ENCODE measurements at places on chromosomes 11 and 22.

DNA sequence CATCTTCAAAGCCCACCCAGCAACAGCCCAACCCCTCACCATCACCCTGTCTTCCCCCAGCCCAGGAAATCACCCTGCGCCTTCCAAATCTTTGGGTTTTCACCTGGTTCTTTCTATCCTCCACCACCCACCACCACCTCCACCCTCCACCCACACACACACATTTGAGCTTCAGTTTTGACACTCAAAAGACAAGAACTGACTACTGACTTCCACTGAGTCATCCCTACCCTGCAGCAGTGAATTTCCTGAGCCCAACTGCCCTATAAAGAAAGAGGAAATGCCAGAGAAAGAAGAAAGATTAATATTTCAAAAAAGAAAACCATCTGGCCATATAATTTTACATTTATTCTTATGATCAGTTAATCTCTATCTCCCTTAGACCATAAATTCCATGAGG is 137.5 kb downstream of the CHST1 start:
- no peak for ATAC-seq

- ATAC-seq = peak; percentile 94
These were observed at the start of gene C22orf39 for GRCh38 chr22:19447330-19448075. TSS of gene C22orf39 (minus strand) at chr22:19447711. CDS start at chr22:19447688, 23 bp downstream.

DNA sequence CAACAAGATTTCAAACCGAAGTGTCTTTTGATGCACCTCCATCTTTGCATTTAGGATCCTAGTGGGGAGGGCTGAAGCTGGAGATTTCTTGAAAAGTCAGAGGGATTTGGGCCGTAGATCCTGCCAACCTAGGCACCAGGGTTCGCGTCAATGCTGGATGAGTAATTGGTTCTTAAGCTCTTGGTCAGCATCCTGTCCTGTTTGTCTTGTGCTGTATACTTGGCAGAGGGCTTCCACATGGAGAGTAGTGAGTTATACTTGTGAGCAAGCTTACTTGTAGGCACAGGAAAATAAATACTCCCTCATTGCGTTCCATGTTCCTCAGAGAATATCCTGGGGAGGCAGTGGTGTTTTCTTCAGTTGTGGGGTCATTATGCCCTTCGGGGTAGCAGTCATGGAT is 12.6 kb downstream of the INSC start:
- no peak for ATAC-seq

GRCh38 chr11:9251311-9251710 is 13.8 kb downstream of the DENND5A start:
- ATAC-seq = no peak

- ATAC-seq = no peak
These were observed 46.8 kb upstream of the SPATA19 start for GRCh38 chr11:133892126-133892525.

- no peak for ATAC-seq
These were observed 5.4 kb downstream of the TANGO2 start for GRCh38 chr22:20026204-20026908.

DNA sequence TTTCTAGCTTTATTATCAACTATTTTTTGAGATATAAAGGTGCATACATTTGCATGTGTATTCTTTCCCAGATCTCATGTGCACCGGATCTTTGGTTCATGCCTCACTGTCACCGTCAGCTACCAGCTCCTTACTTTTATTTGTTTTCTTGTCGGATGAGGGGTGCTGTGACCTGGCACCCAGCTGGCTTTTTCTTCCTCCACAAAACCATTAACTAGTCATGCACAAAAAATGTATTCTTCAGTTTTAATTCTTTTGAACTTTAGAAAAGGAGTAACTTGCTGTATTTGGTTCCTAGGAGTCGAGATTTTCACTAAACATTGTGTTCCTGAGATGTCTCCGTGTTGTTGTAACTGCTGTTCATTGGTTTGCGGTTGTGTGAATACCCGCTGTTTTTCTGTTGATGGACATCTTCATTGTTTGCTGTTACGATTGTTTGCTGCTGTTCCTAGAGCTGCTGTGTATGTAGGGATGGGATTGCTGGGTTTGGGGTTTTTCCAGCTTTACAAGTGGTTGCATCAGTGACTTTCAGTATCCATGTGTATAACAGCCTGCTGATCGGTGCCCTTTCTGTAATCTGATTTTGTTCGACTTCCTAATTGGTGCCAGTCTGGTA is 39.4 kb downstream of the MOV10L1 start:
- no peak for ATAC-seq

- no peak for ATAC-seq
These were observed 4.2 kb upstream of the GRK2 start for GRCh38 chr11:67261946-67262681.

- ATAC-seq = no peak
These were observed 221.2 kb downstream of the MN1 start for GRCh38 chr22:27580311-27580897.

- peak; percentile 85 for ATAC-seq
These were observed 61.8 kb downstream of the SNX19 start for GRCh38 chr11:130854483-130854882.

GRCh38 chr11:104333977-104334376 is 170.0 kb upstream of the PDGFD start:
- no peak for ATAC-seq

GRCh38 chr11:7515447-7515886 is 1.7 kb downstream of the PPFIBP2 start:
- no peak for ATAC-seq

GRCh38 chr11:18731949-18732821 is 6.2 kb upstream of the IGSF22 start:
- ATAC-seq = peak; percentile 68

- no peak for ATAC-seq
These were observed 37.1 kb downstream of the MCM5 start for GRCh38 chr22:35437049-35437448.

DNA sequence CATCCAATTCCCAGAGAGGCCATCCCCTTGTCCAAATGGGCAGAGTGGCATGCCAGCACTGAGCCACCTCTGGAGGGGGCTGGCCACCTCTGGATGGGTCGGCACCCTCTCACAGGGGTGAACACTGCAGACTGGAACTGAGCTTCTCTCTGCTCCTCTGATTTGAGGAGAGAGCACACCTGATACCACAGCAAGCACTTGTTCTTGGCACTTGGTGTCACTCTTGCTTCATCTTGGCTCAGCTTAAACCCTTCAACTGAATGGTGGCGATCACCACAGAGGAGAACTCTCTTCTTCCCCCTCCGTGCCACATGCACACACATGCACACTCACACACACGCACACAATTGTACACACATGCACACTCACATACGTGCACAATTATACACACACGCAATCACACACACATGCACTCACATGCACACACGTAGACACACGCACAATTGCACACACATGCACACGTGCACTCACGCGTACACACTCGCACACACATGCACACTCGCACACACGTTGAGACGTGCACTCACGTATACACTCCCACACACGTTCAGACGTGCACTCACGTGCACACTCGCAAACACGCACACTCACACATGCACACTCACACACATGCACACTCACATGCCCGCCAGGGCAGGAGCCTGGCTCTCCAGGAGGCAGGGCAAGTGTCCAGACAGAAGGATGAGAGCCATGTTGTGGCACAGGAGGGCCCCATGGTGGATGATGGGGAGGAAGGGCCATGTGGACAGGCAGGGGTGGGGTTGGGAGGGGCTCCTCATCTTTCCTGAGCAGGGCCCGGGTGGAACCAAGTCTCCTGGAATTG is 23.4 kb downstream of the OVOL1 start:
- ATAC-seq = peak; percentile 56

DNA sequence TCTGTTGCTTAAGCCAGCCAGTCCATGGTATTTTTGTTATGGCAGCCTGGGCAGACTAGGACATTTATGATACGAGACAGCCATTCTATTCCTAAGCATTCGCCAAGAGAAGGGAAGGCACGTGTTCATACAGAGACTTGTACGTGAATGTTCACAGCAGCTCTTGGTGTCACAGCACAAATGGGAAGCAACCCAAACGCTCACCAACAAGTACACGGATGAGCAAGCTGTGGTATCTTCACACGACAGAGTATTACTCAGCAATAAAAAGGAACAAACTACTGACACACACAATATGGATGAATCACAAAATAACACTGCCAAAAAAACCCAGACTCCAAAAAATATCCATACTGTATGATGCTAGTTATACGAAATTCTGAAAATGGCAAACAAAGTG is 85.1 kb downstream of the PHF21B start:
- ATAC-seq = no peak

- ATAC-seq = no peak
These were observed 9.7 kb upstream of the GLB1L3 start for GRCh38 chr11:134266440-134266839.

DNA sequence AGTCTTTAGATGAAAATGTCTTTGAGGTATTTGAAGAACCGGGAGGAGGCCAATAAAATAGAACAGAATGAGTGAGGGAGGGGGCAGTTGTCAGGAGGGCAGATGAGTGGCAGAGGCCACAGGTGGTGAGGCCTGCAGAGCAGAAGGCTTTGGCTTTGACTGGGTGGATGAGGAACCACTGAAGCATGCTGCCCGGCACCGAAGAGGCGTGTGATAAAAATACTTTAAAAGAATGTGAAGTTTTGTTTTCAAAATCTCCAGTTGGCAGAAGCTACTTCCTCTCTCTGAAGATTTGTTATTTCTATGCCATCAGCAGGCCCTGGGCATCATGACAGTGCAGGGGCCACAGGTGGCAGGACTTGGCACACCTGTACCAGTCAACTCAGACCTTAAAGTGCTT is 6.3 kb downstream of the MS4A12 start:
- peak; percentile 98 for ATAC-seq

- no peak for ATAC-seq
These were observed 44.1 kb downstream of the MACROD1 start for GRCh38 chr11:64121663-64122410.

- ATAC-seq = no peak
These were observed 40.9 kb downstream of the NAV2 start for GRCh38 chr11:19753451-19754106.

- no peak for ATAC-seq
These were observed 18.6 kb downstream of the PICALM start for GRCh38 chr11:86050196-86050709.

DNA sequence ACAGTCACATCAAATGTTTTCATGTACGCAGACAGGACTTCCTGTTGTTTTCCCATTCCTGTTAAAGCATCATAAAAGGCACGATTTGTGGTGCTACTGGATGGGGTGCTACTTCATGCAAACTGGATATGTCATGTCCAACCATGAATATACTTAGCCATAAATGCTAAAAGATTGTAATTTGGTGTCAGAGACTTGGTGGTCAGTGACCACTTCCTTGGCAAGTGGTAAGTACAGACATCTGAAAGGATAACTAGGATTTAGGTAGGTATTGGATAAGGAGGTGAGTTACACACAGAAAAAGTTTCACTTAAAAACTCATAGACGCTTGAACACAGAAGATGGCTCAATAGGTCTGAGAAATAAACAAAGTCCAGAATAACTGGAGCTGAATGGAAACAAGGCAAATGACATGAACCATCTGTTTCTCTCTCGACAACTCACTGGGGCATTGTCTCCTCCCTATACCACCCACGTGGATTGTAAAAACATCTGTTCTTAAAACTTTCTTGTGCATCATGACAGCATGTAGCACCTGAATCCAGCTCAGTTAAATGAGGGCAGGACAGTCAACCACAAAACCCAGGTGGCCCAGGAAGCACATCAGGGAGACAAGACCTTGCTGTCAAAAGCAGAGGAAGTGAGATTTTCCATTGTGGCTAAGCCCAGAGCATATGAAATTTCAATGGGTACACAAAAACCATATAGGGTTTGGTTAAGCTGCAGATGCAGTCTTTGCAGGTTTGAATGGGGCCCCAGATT is 22.1 kb upstream of the IGLL5 start:
- peak; percentile 94 for ATAC-seq

GRCh38 chr11:71372693-71373657 is 75.2 kb downstream of the DHCR7 start:
- no peak for ATAC-seq

GRCh38 chr11:95764267-95764898 is 25.2 kb downstream of the FAM76B start:
- peak; percentile 79 for ATAC-seq

GRCh38 chr22:35561796-35562526 is 21.3 kb downstream of the RASD2 start:
- no peak for ATAC-seq

DNA sequence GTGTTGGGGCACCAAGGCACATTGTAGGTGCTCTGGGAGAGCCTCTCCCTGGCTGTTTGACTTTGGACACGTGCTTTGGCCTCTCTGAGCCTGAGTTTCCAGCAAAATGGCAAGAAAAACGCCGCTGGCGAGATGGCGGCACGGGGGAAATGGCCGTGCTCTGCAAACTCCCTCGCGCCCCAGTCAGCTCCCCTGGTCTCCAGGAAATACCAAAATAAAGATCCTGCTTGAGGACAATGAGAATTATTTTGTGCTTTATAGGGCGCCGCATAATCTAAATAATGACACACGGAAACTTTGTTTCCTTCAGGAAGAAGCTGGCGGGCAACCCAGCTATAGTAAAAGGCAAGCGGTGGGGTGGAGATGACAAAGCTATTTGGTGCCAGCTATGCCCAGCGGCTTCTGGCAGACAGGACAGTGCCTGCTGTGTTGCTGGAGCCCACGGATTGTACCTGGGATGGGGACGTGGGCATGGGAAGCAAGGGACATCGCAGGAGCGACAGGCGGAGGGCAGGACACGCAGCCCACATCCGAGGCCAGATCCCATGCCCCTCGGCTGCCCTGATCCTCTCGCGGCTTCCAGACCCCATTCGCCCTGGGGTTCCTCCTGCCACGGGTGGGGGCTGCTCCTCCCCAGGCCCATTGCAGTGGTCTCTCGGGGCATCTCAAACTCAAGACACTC is 26.3 kb upstream of the RFPL3 start:
- no peak for ATAC-seq

DNA sequence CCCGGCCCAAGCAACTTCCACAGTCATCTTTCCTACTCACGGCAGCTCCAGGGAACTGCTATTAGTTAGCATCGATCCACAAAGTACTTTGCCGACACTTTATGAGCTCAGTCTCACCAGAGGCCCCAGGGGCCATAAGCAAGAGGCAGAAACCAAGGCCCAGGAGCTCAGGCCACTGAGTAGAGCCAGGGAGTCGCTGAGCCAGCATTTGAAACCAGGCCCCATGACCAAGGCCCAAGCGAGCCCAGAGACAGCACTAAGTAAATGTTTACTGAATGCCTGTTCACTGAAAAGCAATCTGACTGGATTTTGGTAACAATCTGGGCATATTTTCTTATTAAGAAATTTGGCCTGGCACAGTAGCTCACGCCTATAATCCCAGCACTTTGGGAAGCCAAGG is 43.3 kb downstream of the ARRB1 start:
- no peak for ATAC-seq

GRCh38 chr11:19961225-19961624 is 199.1 kb downstream of the DBX1 start:
- no peak for ATAC-seq

- ATAC-seq = no peak
These were observed 140.8 kb downstream of the TBC1D22A start for GRCh38 chr22:46902998-46903916.

Data from stimulated activated memory B cell treated with anti-CD40 and anti-IgM and Interleukin-4, amounts not matched to agents 10 μg/mL and 1 μg/mL and 100 μg/mL, for 72 hours (primary cell).